T-helper 1 cell (primary cell): ENCODE measurements at places on chromosomes 2 and 18.

DNA sequence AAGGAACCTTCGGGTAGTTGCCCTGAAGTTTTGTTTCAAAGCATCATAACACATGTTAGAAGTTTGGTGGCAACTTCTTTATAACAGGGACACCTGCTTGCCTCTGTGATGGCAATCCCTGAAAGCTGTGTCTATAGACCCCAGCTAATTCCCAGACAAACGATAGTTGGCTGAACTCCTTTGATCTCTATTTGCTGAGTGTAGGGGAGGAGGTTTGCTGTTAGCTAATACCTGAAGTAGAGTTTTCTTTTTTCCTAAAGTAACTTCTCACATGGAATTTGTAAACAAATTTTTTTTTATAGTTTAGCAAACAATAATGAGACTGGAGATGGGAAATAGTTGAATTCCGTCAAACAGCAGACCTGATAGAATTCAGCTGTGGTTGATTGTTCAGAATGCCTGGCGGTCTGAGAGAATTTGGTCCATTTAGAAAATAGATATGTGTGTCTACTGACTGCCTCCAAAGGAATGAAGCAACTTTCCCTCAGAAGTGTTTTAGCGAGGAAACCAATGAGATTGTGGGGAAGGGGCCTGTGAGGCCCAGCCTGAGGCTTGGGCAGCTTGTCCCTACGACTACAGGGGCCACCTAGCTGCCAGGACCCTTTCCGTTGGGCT, 123.5 kb upstream of the EPAS1 start:
- DNase-seq, result no peak

DNA sequence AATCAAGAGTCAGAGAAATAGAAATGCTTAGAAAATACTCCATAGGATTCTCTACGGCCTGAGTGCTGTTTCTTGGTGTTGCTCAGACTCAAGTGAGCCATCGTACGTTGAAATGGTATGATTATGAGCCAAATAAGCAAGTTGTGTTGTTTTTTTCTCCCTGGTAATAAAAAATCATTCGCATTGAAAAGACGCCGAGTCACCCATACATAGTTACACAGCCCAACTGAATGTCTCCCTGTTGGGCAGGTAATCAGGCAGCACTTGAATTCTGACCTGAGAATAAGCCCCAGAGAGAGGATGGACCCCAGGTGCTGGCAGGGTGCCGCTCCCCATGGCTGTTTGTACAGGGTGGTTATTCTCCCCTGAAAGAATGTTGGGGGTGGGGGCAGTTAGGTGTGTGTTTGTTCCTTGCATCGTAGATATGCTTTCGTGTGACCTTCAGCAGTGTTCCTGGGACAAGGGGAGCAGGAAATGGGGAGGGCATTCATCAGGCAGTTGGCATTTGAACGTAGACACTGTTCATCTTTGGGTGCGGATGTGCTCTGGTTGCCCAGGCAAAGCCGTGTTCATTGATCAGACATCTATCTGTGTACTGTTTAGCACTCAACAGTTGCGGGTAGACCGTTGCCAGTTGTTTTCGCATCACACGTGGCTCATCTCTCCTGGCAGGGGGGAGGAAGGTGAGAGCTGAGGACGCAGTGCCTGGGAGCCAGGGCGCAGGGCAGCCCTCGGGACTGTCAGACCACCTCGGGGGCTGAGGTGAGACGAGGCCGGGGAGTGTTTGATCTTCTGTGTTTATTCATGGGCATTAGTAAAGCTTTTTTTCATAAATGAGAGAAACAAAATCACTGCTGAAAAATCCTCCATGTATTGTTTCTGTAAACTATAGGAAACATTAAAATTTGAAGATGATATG, 27.3 kb downstream of the MTCL1 start:
- DNase-seq, result no peak

DNA sequence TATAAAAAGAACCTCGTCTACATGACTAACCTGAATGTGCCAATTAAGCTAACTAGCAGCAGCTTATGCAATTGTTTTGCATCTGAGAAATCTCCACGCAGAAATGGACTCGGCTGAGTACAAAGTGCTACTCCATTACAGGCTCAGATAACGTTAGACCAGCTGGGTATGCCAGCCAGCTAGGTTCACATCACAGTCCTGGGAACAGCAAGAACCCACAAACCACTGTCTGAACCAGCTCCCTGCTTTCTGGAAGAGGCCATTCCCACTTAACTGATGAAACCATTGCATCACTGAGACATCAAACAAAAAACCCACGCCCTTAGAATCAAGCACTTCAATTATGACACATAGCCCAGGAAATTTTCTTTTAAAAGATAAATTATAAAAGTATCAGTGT, 202.7 kb downstream of the CYRIA start:
- no peak for DNase-seq

GRCh38 chr18:31760695-31761094, at the start of gene SLC25A52:
TSS of gene SLC25A52 (minus strand) at chr18:31760880. CDS start at chr18:31760661, 219 bp downstream.
- no peak for DNase-seq

DNA sequence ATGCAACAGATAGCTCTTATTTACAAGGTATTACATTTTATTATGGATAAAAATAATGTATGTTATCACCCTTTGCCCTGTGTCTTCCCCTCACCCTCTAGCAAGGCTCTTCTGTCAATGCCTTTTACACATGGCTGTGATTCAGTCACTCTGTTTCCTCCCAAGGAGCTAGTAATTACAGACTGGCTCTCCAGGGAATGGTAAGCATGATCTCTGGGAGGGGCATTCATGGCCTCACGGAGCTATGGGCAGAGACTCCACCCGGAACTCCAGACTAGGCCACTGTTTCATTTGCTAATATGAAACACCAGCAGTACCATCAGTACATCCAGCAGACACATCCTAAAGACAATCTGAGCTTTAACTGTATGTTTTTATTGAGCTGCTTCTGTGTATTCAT, 410.9 kb upstream of the CYRIA start:
- no peak for DNase-seq

- no peak for DNase-seq
Observed at GRCh38 chr18:35268821-35269220, 21.2 kb downstream of the ZSCAN30 start.

DNA sequence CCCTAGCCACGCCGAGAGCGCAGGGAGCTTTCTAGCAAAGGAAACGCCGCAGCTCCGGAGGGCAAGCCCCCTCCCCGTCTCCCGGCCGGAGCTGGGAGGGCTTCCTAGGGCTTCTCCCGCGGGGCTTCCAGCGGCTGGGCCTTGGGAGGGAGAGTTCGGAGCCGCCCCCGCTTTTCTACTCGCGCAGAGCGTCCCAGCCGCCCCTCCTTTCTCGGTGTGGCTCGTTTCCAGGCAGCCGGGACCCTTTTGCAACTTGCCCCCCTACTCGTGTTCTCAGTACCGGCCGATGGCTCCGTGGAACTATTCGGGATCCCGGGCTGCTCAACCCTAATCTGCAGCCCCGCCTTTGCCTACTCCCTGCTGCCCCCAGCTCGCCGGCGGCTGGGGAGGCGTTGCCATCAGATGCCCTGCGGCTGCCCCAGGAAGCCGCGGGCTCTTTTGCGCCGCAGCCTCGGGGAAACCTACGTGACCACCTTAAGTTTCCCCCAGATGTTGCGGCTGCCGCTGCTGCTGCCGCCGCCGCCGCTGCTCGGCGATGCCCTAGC, 1.5 kb upstream of the NR4A2 start:
- DNase-seq, result peak; percentile 68

- no peak for DNase-seq
Observed at GRCh38 chr2:165682546-165682945, 111.5 kb downstream of the GALNT3 start.

- DNase-seq, result no peak
Observed at GRCh38 chr2:177068967-177069366, 143.6 kb upstream of the HNRNPA3 start.

DNA sequence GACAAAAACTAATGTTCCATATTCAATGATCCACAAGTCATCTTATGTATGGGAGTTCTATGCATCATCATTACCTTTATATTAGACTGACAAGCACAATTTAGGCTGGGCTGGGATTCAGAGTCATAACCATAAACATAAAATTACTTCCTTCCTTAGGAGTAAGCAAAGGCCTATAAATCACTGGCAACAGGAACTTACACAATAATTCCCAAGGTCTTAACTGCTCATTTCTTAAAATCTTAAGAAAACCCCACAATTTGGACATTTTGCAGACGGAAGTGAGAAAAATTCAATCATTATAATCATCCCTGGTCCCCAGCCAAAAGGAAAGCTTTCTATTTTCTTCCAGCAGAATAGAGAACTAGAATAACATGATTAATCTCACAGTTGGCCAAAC, 232.3 kb downstream of the DYM start:
- no peak for DNase-seq

- DNase-seq, result no peak
Observed at GRCh38 chr2:8107621-8108378, 574.1 kb upstream of the ID2 start.
